NCI-H187 treated with DMSO at 0.1 percent for 48 hours (cell line): ENCODE measurements at places on chromosomes 5 and 9.

DNA sequence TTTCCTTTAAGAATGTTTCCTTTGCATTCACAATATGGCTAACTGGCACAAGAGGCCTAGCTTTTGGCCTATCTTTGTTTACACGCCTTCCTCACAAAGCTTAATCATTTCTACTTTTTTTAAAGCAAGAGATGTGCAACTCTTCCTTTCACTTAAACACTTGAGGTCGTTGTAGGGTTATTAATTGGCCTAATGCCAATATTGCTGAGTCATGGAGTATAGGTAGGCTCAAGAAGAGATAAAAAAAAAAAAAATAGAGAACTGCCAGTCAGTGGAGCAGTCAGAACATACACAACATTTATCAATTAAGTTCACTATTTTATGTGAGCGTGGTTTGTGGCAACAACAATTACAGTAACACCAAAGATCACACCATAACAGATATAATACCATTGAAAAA, 5.9 kb downstream of the FKBP15 start:
- no peak for DNase-seq

- DNase-seq, result no peak
Measured at GRCh38 chr5:122602700-122603099, 172.2 kb upstream of the SNX2 start.

GRCh38 chr5:170722316-170722715, 61.2 kb upstream of the GABRP start:
- DNase-seq, result no peak

DNA sequence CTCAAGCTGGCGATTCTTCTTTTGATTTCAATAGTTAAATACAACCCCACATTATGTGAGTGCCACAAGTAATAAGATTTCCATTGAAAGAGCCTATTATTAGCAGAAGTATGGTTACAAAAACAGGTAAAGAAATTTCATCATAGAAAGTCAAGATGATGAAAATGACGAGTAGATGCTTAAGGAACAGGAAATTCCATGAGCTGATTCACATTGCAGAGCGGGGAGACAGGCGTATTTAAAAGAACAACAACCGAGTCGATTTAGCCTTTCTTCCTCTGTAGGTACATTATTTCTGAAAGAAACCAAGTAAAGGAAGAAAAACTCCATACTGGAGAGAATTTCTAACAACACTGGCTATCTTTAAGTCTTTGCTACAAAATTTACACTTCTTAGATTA, 310.4 kb downstream of the SLF1 start:
- no peak for DNase-seq

DNA sequence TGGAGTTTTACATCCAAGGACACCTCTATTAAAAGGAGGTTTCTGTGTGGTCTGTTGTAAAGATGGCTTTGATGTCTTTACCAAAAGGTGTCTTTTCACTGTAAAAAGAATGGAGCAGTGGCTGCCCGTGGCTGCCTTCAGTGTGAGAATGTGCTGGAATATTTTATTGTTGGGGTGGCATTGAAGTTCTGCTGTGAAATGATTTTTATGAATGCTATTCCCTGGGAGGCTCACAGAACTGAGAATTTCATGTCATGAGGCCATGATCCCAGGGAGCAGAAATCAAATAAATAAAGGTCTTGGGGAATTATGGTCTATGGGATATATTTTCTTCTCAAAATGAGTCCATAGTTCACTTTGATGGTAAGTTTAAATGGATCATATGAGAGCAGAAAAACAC, 425.2 kb upstream of the ZNF608 start:
- no peak for DNase-seq

DNA sequence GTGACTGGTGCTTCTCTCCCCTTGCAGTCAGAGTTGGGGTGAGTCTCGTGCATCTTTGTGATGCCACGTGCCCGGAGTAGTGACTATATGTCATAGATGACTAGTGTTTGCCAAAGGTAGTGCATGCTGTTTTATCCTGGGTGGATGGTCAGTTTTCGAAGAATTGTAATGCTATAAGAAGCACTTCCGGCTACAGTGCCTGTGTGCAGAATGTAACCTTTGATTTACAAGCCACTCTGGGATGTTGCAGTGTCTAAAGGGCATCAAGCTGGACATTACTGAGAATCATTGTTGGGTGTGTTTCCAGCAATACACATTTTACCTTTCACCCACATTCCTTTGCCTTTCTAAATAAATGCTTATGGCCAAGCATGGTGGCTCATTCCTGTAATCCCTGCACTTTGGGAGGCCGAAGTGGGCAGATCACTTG, 16.7 kb downstream of the MVB12B start:
- DNase-seq, result no peak

DNA sequence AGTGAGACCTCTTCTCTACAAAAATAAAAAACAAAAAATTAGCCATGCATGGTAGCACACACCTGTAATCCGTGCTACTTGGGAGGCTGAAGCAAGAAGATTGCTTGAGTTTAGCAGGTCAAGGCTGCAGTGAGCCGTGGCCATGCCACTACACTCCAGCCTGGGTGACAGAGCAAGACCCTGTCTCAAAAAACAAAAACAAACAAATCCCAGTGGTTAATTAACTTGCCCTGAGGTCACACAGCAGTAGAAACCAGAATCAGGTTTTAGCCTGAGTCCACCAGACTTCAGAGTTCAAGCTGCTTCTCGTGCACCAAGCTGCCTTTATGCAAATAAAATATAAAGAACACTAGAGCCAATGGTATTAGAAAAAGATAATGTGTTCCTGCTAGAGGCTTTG, 169.7 kb downstream of the GOLPH3 start:
- DNase-seq, result no peak

GRCh38 chr5:150710165-150710564, 9.3 kb upstream of the RBM22 start:
- no peak for DNase-seq

DNA sequence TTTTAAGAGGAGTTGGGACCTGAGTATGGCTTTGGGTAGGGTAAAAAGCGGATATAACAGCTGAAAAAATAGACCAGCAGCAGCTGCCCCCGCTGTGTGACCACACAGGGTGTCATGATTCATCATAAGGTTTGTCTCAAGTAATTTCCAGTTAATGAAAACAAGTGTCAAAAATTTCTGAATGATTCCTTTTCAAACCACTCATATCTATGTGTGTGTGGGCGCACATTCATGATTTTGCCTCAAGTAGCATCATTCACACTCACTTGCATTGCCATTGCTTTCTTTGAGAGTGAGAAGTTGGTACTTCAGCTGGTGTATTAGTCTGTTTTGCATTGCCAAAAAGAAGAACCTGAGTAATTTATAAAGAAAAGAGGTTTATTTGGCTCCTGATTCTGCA, 12.1 kb upstream of the TNFAIP8 start:
- no peak for DNase-seq

GRCh38 chr5:60959156-60959555, 14.2 kb downstream of the NDUFAF2 start:
- DNase-seq, result no peak

GRCh38 chr5:139458580-139459407, 3.7 kb downstream of the ECSCR start:
- DNase-seq, result no peak

DNA sequence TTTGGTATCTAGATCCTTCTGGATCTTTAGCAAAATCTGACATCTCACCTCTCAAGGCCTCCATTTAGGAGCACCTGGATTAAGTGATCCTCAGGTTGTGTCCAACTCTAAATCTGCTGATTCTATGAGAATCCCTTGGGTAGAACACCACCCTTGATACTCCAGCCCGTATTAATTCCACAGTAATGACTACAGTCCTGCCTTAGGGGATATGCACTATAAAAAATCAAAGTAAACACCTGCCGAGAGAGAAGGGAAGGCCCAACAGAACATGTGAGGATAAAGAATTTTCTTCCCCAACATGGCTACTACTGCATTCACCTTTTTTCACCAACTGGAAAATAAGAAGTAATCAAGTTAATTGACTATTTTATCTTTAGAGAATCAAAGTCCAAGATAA, 27.6 kb downstream of the DAP start:
- no peak for DNase-seq

DNA sequence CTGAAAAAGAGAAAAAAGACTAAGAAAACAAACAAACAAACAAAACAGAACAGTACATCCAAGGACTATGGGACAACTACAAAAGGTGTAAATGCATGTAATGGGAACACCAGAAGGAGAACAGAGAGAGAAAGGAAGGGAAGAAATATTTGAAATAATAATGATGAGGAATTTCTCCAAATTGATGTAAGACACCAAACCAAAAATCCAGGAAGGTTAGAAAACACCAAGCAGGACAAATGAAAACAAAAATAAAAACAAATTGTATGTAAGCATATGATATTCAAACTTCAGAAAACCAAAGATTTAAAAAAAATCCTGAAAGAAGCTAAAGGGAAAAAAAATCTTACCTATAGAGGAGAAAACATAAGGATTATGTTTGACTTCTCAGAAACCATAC, 125.9 kb upstream of the ACTBL2 start:
- no peak for DNase-seq

GRCh38 chr5:39898731-39899130, 474.0 kb upstream of the DAB2 start:
- no peak for DNase-seq

- DNase-seq, result no peak
Measured at GRCh38 chr5:134110382-134110781, 4.1 kb upstream of the TCF7 start.

GRCh38 chr9:133775951-133776905, 38.1 kb upstream of the SARDH start:
- no peak for DNase-seq

GRCh38 chr5:73093943-73094342, 26.4 kb upstream of the TMEM171 start:
- DNase-seq, result no peak

GRCh38 chr9:76564297-76564696, 105.3 kb downstream of the GCNT1 start:
- DNase-seq, result no peak

- no peak for DNase-seq
Measured at GRCh38 chr5:82374637-82375036, 96.5 kb upstream of the RPS23 start.
